NCI-H345 (cell line): ENCODE measurements at places on chromosomes 3 and 15.

GRCh38 chr3:139187154-139187553 is 142.5 kb upstream of the PRR23C start:
- DNase-seq = no peak

DNA sequence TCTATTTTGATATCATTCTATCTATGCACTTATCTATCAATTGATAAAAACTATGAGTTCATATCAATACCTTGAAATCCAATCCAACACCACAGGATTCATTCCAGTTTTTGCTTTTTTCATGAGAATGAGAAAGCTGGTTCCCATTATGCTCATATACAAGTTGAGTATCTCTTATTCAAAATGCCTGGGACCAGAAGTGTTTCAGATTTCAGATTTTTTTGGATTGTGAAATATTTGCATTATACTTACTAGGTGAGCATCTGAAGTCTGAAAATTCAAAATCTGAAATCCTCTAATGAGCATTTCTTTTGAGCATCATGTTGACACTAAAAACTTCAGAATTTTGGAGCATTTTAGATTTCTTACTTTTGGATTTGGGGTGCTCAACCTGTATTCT is 67.8 kb upstream of the DCBLD2 start:
- no peak for DNase-seq

DNA sequence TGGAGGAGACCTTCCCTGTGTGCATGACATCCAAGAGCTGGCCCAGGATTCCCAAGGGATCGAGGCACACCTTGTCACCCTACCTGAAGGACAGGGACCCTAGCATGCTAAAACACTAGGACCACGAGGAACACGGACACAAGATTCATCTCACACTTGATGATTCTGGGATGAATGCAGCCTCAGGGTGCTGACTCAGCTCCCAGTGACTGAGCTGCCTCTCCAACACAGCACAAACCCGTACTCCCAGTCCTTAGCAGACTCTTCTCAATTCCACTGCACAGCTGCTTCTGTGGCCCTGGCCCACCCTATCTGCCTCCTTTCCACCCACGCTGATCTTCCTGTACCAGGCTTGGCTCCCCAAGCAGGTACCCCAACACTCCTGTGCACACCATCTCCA is 9.1 kb upstream of the OXTR start:
- no peak for DNase-seq

DNA sequence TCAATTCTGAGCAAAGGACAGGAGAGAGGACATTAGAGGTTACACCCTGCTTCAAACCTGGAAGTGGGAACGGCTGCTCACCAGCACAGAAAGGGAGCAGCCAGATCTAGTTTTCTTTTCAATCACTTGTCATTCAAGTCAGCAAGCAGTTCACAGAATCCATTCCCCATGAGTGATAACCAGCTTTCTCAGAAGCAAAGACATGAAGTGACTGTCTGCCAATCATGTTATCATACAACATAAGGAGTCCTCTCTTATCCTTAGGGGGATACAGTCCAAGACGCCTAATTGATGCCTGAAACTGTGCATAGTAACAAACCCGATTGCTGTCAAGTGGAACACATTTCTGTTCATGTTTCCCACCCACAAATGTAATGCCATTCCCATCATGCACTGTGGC is 54.7 kb downstream of the FAM98B start:
- no peak for DNase-seq
